ENCODE measurements at places on chromosomes 6 and 20. TPM values are rescaled to one million over a fixed set of nuclear protein-coding genes. Genes with fewer than 3 reads are reported as not detected.

DDX27 gene
- 47.1 TPM for polyA plus RNA-seq

GRCh38 chr6:150565945-150566344, 33.7 kb upstream of the PLEKHG1 start:
- no peak for DNase-seq

GRCh38 chr20:37567331-37567665, 39.6 kb upstream of the BLCAP start:
- DNase-seq = no peak

MAS1 gene
- 0.05 TPM for polyA plus RNA-seq

- DNase-seq = no peak
Measured at GRCh38 chr20:62642666-62643520, 590 bp downstream of the SLCO4A1 start.

PLN gene
- 4.6 TPM for polyA plus RNA-seq

PTPRT gene
- 0.78 TPM for polyA plus RNA-seq

DNA sequence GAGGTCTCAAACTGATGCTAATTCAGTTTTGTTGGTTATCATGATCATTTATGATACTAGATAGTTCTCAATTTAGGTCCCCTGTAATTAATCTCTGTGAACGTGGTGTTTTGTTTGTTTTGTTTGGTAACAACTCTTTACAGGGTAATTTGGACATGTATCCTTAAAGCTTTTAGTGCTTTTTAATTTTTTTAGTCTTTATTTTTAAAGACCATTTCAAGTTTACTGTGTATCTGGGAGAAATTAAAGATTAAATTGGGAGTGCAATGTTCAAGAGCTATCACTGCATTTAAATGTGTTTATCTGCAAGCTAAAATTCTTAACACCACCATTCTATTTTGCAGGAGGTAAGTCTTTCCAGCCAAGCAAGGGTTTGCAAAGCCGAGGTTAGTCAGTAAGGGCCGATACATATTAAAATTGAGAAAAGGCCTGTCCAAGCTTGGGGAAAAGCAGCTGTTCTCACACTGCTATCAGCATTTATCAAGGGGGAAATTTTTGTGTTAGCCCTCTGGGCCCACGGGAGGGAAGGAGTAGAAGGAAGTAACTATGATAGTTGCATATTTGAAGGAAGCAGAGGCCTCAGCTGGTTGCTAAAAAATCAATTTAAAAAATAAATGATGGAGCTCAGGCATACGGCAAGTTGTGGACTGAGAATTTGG, 59.3 kb upstream of the ZNF217 start:
- DNase-seq = no peak

- DNase-seq = no peak
Measured at GRCh38 chr6:85594197-85594930, 706 bp upstream of the SNX14 start.

GRCh38 chr20:25023356-25023755, 30.8 kb upstream of the APMAP start:
- no peak for DNase-seq

MLIP gene
- 0.48 TPM for polyA plus RNA-seq
